Activated CD8-positive, alpha-beta memory T cell treated with anti-CD3 and anti-CD28 coated beads, Interleukin-2, amount 10 ng/mL, durations not matched to agents 7 days and 5 days (primary cell): ENCODE measurements at places on chromosomes 4 and X. TPM values are rescaled to one million over a fixed set of nuclear protein-coding genes. Genes with fewer than 3 reads are reported as not detected.

- H3K36me3 ChIP-seq = peaks cover 9% of the 10 kb centered on the region
- H3K4me1 ChIP-seq = peaks cover 15% of the 10 kb centered on the region
- peaks cover 83% of the 10 kb centered on the region for H3K27me3 ChIP-seq
- no peak for DNase-seq
These were observed 534 bp downstream of the MSX1 start for GRCh38 chr4:4859799-4860599.

- peak overlapping the region; percentile 24 for H3K27ac ChIP-seq
- H3K4me3 ChIP-seq = no peak overlapping the region
- peaks cover 49% of the 10 kb centered on the region for H3K4me1 ChIP-seq
- H3K36me3 ChIP-seq = peaks cover 43% of the 10 kb centered on the region
- no peak for DNase-seq
These were observed 3.8 kb downstream of the TMEM165 start for GRCh38 chr4:55399581-55399980.

- H3K4me1 ChIP-seq = no peaks in the 10 kb centered on the region
- no peak overlapping the region for H3K4me3 ChIP-seq
- no peak overlapping the region for H3K27ac ChIP-seq
- H3K27me3 ChIP-seq = no peaks in the 10 kb centered on the region
- DNase-seq = no peak
These were observed 17.3 kb downstream of the HTRA3 start for GRCh38 chr4:8286719-8287342.

DNA sequence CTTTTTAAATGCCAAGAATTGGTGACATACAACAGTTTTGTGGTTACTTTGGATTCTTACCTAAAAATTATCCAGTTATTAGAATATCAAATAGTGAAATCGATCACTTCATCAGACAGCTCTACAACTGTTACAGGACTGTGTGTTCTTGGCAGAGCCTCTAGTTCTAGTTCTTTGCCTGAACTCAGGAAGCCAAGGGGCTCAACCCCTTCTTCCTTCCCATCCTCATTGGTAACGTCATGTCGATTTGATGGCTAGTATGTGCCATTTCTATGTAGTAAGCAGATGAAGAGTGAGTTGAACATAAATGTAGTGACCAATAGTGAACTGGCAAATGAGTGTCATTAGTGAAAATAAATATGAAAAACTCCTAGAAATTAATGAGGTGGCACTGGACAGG is 59.4 kb upstream of the LIMCH1 start:
- no peaks in the 10 kb centered on the region for H3K4me1 ChIP-seq
- H3K27ac ChIP-seq = no peak overlapping the region
- H3K36me3 ChIP-seq = no peaks in the 10 kb centered on the region
- H3K27me3 ChIP-seq = no peaks in the 10 kb centered on the region
- H3K4me3 ChIP-seq = no peak overlapping the region

- DNase-seq = no peak
- H3K4me3 ChIP-seq = no peak overlapping the region
- H3K27me3 ChIP-seq = no peaks in the 10 kb centered on the region
- no peaks in the 10 kb centered on the region for H3K4me1 ChIP-seq
- no peak overlapping the region for H3K27ac ChIP-seq
These were observed 359.0 kb upstream of the BOD1L1 start for GRCh38 chr4:13986548-13986947.

DNA sequence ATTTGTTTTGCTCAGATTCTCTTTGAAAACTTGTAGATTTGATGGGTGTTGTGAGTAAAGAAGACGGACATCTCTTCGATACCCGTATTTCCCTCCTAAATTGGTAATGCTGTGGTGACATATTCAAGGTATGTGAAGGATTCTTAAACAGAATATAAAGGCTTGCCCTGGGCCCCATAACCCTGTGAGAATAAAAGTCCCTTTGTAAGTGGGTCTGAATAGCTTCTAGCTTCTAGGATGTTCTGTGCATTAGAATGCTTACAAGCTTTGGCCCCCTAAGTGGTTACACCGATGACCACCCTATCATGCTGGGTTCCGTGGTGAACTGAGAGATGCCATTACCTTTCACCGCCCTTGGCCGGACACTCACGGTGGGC is 574 bp upstream of the MOB1B start:
- peaks cover 10% of the 10 kb centered on the region for H3K36me3 ChIP-seq
- H3K27me3 ChIP-seq = no peaks in the 10 kb centered on the region
- peak overlapping the region; percentile 96 for H3K4me3 ChIP-seq
- peak overlapping the region; percentile 87 for H3K27ac ChIP-seq

- H3K36me3 ChIP-seq = no peaks in the 10 kb centered on the region
- H3K27ac ChIP-seq = no peak overlapping the region
- no peak for DNase-seq
These were observed 116.5 kb downstream of the MAML3 start for GRCh38 chr4:140037353-140038030.

DNA sequence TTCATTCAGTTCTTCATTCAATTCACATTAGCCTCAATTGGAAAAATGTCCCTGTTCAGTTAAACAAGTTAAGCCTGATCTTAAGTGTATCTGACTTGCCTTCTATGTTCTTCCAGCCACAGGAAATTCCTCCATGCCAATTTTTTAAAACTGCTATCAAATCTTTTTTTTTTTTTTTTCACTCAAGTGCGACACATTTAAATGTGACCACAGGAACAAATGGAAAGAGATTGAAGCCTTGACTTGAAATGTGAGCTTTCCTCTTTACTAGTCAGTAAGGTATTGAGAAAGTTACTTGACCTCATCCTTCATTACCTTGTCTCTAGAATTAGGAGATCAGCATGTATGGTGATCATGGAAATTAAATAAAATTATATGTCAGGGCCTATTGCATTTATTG is 165.1 kb downstream of the SLIT2 start:
- H3K4me3 ChIP-seq = no peak overlapping the region
- DNase-seq = no peak
- no peaks in the 10 kb centered on the region for H3K36me3 ChIP-seq
- H3K27me3 ChIP-seq = peaks cover 6% of the 10 kb centered on the region
- peaks cover 6% of the 10 kb centered on the region for H3K4me1 ChIP-seq

DNA sequence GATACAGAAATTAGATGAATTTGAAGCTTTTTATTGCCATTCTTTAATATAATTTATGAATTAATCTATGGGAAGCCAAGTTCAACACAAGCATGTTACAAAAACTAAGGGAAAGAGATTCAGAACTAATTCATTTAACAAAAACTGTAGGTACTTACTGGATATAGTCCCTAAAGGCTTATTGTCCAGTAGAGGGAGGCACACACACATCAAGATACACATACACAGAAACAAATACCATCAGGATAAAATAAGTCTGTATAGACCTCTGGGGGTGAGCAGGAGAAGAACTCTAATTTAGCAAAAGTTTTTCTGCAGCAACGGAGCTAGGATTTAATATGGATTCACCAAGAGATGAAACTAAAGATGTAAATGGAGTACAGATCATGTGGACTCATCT is 83.0 kb upstream of the IL13RA1 start:
- no peak for DNase-seq
- H3K27ac ChIP-seq = no peak overlapping the region
- no peaks in the 10 kb centered on the region for H3K4me1 ChIP-seq

GRCh38 chr4:47519239-47519883 is 34.3 kb downstream of the ATP10D start:
- no peaks in the 10 kb centered on the region for H3K27me3 ChIP-seq
- H3K27ac ChIP-seq = peak overlapping the region; percentile 13
- DNase-seq = no peak

- no peaks in the 10 kb centered on the region for H3K36me3 ChIP-seq
- no peak for DNase-seq
- H3K27me3 ChIP-seq = peaks cover 2% of the 10 kb centered on the region
- H3K4me3 ChIP-seq = no peak overlapping the region
- H3K4me1 ChIP-seq = peaks cover 49% of the 10 kb centered on the region
- H3K27ac ChIP-seq = no peak overlapping the region
These were observed 3.7 kb upstream of the SETD7 start for GRCh38 chr4:139559687-139560086.

GRCh38 chrX:99353412-99353811 is 1056.7 kb downstream of the PCDH19 start:
- H3K27ac ChIP-seq = no peak overlapping the region
- H3K4me3 ChIP-seq = no peak overlapping the region
- DNase-seq = no peak

DNA sequence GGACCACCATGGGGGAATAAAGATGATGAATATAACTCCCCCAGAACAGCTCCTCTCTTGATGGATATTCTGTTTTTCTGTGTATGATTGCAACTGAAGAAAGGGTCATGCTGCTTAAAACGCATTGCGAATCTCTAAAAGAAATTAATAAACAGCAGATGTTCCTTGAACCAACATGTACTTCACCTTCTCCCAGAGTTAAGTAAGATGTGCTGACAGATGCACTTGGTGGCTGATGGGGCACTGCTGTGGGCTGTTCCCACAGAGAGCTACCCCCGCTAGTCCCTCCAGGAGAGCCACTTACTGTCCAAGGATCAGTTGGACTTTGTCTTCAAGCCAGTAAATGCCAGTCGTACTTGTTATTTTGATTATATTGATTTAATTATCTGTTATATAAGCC is 26.3 kb upstream of the C4orf54 start:
- peaks cover 24% of the 10 kb centered on the region for H3K27me3 ChIP-seq
- no peak overlapping the region for H3K27ac ChIP-seq
- DNase-seq = no peak
- H3K4me3 ChIP-seq = no peak overlapping the region
- no peaks in the 10 kb centered on the region for H3K4me1 ChIP-seq

DNA sequence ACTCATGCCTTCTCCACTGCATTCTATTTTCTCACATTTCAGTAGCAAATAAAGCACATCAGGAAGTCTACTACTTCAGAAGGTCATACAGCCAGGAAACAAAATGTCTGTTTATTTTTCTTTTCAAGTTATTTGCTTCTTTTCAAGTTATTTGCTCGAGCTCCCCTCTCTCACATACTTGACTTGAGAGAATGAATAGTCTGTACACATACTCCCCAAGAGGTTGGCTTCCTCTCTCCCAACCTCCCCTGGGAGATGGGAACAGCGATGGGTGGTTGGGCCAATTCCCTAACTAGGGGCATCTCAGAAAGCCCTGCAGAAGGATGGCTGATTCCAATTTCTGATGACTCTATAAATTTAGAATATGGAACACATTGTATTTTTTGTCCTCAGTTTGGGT is 64.7 kb upstream of the PTPN13 start:
- H3K4me1 ChIP-seq = no peaks in the 10 kb centered on the region
- H3K27ac ChIP-seq = no peak overlapping the region
- H3K4me3 ChIP-seq = no peak overlapping the region

DNA sequence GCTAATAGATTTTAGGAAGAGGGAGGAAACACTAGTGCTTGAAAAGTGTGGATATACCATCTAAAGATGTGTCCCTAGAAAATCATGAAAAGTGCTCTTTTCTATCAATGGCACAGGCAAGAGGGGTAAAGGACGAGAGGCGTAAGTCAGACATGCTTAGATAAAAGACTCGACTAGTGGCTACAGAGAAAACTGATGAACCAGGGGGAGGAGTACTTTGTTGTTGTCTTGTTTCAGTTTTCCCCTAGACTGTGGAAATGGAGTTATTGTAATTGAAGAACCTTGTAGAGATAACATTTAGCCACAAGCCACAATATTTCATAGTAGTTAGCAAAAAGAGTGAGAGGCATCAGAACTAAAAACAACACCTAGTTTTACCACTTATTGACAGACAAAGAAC is 21.4 kb downstream of the GALNTL6 start:
- no peak overlapping the region for H3K4me3 ChIP-seq
- no peak overlapping the region for H3K27ac ChIP-seq
- no peaks in the 10 kb centered on the region for H3K36me3 ChIP-seq
- H3K27me3 ChIP-seq = no peaks in the 10 kb centered on the region
- H3K4me1 ChIP-seq = no peaks in the 10 kb centered on the region

DNA sequence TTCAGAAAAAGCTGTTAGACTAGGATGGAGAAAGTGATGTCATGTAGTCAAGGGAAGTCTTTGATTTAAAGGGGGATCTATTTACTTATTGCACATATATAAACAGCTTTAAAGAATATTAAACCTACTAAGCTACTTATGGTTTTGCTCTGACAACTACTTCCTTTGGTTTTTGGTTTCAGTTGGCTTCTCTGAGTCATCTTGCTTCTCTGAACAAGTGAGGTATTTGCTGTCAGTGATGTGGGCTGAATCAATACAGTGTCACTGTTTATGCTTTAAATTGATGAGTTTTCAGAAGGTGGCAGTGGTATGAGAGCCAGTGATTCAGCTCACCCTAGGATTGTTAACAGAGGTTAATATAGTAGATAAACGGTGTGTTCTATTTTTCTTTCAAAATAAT is 75.1 kb downstream of the CEP44 start:
- H3K36me3 ChIP-seq = peaks cover 2% of the 10 kb centered on the region
- peak overlapping the region; percentile 59 for H3K27ac ChIP-seq
- H3K4me1 ChIP-seq = peaks cover 30% of the 10 kb centered on the region
- peak; percentile 47 for DNase-seq
- H3K4me3 ChIP-seq = no peak overlapping the region

GRCh38 chrX:44071847-44072551 is 98.8 kb upstream of the NDP start:
- DNase-seq = no peak
- no peak overlapping the region for H3K4me3 ChIP-seq
- H3K4me1 ChIP-seq = no peaks in the 10 kb centered on the region
- no peaks in the 10 kb centered on the region for H3K36me3 ChIP-seq
- no peaks in the 10 kb centered on the region for H3K27me3 ChIP-seq

CXorf49B gene
- total RNA-seq = not detected

PFKFB1 gene
- total RNA-seq = 1.2 TPM

MID1IP1 gene
- total RNA-seq = 77.7 TPM

PDCL2 gene
- total RNA-seq = not detected

QRFPR gene
- not detected for total RNA-seq

KLHL5 gene
- 21.6 TPM for total RNA-seq

TCEAL5 gene
- total RNA-seq = not detected

RAB40A gene
- total RNA-seq = 0.19 TPM
